Endothelial cell of umbilical vein (primary cell): ENCODE measurements at places on chromosomes 7 and 10.

DNA sequence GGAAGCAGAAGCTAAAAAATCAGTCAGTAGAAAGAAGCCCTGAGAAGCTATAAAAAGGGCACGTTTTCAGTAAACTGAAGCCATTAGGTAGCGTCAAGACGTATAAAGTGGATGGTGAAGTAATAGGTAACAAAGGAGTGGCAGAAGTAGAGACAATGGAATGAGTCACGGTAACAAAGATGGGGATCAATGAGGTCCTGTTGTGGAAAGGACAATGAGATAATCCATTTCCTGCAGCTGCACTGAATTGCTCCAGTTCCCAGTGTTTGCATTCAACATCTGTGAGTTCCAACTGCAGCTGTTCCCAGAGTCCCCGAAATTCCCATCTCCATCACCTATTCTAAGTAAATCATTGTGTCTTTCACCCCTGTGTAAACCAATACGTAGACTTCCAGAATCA is 4.8 kb upstream of the HYCC1 start:
- H3K27ac ChIP-seq: peak overlapping the region; percentile 85
- no peak overlapping the region for H3K4me3 ChIP-seq
- H3K4me1 ChIP-seq: peaks cover 50% of the 10 kb centered on the region
- no peaks in the 10 kb centered on the region for H3K36me3 ChIP-seq
- DNase-seq: peak; percentile 84

DNA sequence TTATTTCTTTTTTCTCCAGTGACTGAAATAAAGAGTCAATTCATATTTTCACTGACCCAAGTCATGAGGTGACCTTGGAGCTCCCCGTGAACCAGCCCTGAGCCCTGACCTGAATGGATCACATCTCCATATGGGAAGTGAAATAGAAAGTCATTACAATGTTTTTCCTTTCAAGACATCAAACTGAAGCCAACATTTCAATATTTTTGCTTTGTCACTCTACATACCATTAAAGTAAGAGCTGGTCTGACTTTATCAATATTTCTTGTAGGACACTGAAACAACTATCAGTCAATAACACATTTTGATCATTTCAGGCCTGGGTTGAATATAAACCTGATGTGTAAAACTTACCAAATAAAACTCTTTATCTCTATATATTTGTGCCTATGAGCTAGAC is 249.8 kb upstream of the PHF14 start:
- H3K27me3 ChIP-seq: no peaks in the 10 kb centered on the region
- H3K4me1 ChIP-seq: no peaks in the 10 kb centered on the region
- H3K4me3 ChIP-seq: no peak overlapping the region
- no peaks in the 10 kb centered on the region for H3K36me3 ChIP-seq
- no peak for DNase-seq

GRCh38 chr7:157428554-157428945 is 91.7 kb downstream of the DNAJB6 start:
- H3K4me3 ChIP-seq: no peak overlapping the region
- peaks cover 6% of the 10 kb centered on the region for H3K4me1 ChIP-seq
- no peak for DNase-seq
- H3K36me3 ChIP-seq: no peaks in the 10 kb centered on the region
- no peak overlapping the region for H3K27ac ChIP-seq

DNA sequence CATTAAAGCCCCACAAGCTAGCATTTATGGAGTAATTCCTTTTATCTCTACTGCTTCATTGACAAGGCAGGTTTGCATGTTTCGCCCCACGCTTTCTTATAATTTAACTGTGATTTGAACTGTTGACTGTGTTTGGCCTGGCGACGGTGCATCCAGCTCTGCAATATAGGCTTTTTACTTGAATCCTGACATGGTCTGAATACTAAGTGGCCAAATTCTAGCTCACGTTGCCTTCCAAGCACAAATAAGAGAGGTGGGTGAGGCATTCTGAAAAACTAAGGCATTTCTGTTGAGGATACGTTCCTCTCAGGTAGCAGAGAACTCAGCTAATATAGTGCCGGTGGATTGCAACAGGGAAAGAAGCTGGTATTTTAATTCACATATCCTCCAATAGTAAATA is 61.8 kb downstream of the NRP1 start:
- H3K4me3 ChIP-seq: no peak overlapping the region
- peak overlapping the region; percentile 52 for H3K27ac ChIP-seq
- peaks cover 45% of the 10 kb centered on the region for H3K4me1 ChIP-seq
- H3K27me3 ChIP-seq: no peaks in the 10 kb centered on the region
- DNase-seq: no peak
- peaks cover 2% of the 10 kb centered on the region for H3K36me3 ChIP-seq

DNA sequence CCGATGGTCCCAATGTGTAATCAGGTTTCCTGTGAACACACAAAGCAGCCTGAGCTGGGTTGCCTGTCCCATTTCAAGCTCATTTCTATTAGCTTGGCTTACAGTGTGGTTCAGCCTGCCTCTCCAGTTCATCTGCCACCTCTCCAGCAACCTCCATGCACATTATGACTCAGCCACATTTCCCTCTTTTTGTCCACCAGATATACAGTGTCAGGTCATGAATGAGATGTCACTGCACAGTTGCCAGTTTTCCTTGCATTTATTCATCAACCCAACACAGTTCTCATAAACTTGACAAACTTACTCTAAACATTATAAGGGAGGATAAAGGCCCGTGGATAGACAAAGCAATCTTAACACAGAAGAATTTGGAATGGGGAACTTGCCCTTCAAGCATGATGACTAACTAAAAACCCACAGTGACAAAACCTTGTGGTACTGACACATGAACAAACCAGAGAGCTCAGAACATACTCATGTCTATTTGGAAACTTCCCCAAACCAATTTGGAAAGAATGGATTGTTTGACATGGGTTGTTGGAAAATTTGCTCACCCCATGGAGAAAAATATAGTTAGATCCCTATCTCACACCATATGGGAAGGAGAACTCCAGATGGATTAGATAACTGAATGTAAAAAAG is 2.5 kb upstream of the CFAP58 start:
- H3K4me1 ChIP-seq: peaks cover 13% of the 10 kb centered on the region
- H3K36me3 ChIP-seq: no peaks in the 10 kb centered on the region
- no peak for DNase-seq
- H3K27me3 ChIP-seq: no peaks in the 10 kb centered on the region
- no peak overlapping the region for H3K27ac ChIP-seq

- H3K27me3 ChIP-seq: peaks cover 3% of the 10 kb centered on the region
- DNase-seq: peak; percentile 11
- no peak overlapping the region for H3K4me3 ChIP-seq
- peaks cover 9% of the 10 kb centered on the region for H3K4me1 ChIP-seq
- H3K36me3 ChIP-seq: no peaks in the 10 kb centered on the region
These were observed 161.6 kb downstream of the BAMBI start for GRCh38 chr10:28838908-28839307.

DNA sequence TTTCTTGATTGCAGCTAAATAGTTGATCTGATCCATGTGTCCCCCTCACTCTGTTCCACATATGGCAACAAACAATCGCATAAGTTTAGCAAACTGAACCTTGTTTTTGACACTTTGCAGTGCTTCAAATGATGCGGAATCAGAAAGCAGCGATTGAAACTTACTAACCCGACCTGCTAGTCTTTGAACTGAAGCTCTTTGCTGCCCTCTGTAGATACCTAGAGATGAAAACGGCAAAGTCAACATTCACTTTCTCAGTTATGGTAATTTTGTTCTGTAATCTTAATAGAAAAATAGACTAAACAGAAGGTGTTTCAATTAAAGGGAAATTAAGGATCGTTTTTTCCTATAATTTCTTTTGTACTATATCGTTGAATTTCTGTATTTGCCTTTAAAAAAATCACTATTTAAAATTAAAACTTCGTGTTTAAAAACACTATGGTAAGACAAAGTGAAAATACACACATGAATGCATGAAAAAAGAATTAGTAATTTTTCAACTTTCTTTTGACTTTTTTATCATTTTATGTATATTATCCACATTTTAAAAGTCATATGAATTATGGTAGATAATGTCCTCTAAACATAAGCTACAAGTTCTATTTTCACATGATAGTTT is 276.5 kb downstream of the MAGI2 start:
- H3K27ac ChIP-seq: no peak overlapping the region
- H3K4me1 ChIP-seq: no peaks in the 10 kb centered on the region
- DNase-seq: peak; percentile 53
- H3K4me3 ChIP-seq: no peak overlapping the region

DNA sequence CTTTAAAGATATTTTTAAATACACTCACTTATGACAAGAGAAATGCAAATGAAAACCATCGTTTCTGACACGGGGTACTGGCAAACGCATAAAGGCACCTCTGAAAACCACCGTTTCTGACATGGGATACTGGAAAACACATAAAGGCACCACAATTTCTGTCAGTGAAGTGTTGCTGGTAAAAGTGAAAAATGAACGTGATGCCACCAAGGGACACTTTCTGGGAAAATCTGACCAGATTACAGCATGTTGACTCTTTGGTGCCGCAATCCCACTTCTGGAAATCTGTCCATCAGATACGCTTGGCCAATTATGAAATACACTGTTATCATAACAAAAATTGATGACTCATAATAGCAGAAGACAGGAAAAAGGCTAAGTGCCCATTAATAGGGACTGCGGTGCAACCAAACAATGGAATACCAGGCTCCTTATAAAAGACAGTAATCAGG is 131.7 kb downstream of the ZMYND11 start:
- DNase-seq: peak; percentile 73
- no peak overlapping the region for H3K27ac ChIP-seq
- H3K27me3 ChIP-seq: no peaks in the 10 kb centered on the region
- no peaks in the 10 kb centered on the region for H3K36me3 ChIP-seq
- H3K4me3 ChIP-seq: no peak overlapping the region

- no peak overlapping the region for H3K4me3 ChIP-seq
- no peaks in the 10 kb centered on the region for H3K36me3 ChIP-seq
- H3K27ac ChIP-seq: no peak overlapping the region
- no peaks in the 10 kb centered on the region for H3K27me3 ChIP-seq
These were observed 160.9 kb upstream of the SMIM30 start for GRCh38 chr7:113279256-113279655.

- no peak overlapping the region for H3K27ac ChIP-seq
- no peak for DNase-seq
- no peak overlapping the region for H3K4me3 ChIP-seq
These were observed 84.9 kb downstream of the C10orf105 start for GRCh38 chr10:71634531-71635164.
